Fibroblast of lung (primary cell): ENCODE measurements at places on chromosomes 11 and 22. TPM values are rescaled to one million over a fixed set of nuclear protein-coding genes. Genes with fewer than 3 reads are reported as not detected.

HPX gene
- 0.26 and 0.83 TPM in 2 replicates for total RNA-seq

SLC25A18 gene
- under 0.01 TPM in 1 of 2 replicates, not detected in the other for total RNA-seq

ZNF408 gene
- 6.9 and 7.9 TPM in 2 replicates for total RNA-seq

OR8G5 gene
- not detected in 2 replicates for total RNA-seq

ME3 gene
- 50.7 and 63.2 TPM in 2 replicates for total RNA-seq

SAA1 gene
- not detected in 2 replicates for total RNA-seq

MS4A15 gene
- total RNA-seq: not detected in 2 replicates

USP47 gene
- 97.8 and 162 TPM in 2 replicates for total RNA-seq
